ENCODE measurements at places on chromosomes 3 and 15. TPM values are rescaled to one million over a fixed set of nuclear protein-coding genes. Genes with fewer than 3 reads are reported as not detected.

DNAJA4 gene
- total RNA-seq, result 52.1 TPM

DNA sequence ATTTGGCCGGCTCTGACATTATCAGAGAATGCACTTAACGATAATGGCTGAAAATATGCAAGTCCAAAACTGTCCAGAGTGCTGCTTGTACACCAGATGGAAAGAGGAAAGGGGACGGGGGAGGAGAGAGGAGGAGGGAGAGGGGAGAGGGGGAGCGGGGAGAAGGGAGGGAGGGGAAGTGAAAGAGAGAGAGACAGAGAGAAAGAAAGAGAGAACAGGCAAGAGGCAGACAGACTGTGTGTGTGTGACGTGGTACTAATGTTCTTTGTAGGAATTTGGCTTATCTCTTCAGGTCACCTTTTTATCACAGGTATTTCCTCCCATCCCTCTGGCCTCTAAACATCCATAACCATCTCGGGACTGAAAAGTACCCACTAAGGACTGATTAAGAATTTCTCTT, 75.1 kb upstream of the LMOD3 start:
- no peak for DNase-seq
- H3K36me3 ChIP-seq, result peaks cover 49% of the 10 kb centered on the region
- H3K27ac ChIP-seq, result no peak overlapping the region
- H3K27me3 ChIP-seq, result no peaks in the 10 kb centered on the region

- H3K4me1 ChIP-seq, result peaks cover 12% of the 10 kb centered on the region
- peaks cover 28% of the 10 kb centered on the region for H3K36me3 ChIP-seq
- peak overlapping the region; percentile 85 for H3K4me3 ChIP-seq
- no peaks in the 10 kb centered on the region for H3K27me3 ChIP-seq
- no peak for DNase-seq
Observed at GRCh38 chr15:76930831-76931396, 635 bp upstream of the RCN2 start.

GRCh38 chr3:169812332-169813235, at the start of the genes LRRC34 and LRRIQ4:
Gene LRRC34, minus strand, starts transcription at chr3:169812904. Its CDS starts 356 bp downstream, at chr3:169812548.
Gene LRRIQ4, plus strand, starts transcription at chr3:169812870. Its CDS starts 9,052 bp downstream, at chr3:169821922.
- H3K4me3 ChIP-seq, result peak within 1 kb of the TSS; percentile 63
- H3K27ac ChIP-seq, result no peak within 1 kb of the TSS
- no peaks in the 10 kb centered on the region for H3K4me1 ChIP-seq
- peaks cover 30% of the 10 kb centered on the region for H3K27me3 ChIP-seq
